IMR-90 (cell line): ENCODE measurements at places on chromosomes 6 and 20.

DNA sequence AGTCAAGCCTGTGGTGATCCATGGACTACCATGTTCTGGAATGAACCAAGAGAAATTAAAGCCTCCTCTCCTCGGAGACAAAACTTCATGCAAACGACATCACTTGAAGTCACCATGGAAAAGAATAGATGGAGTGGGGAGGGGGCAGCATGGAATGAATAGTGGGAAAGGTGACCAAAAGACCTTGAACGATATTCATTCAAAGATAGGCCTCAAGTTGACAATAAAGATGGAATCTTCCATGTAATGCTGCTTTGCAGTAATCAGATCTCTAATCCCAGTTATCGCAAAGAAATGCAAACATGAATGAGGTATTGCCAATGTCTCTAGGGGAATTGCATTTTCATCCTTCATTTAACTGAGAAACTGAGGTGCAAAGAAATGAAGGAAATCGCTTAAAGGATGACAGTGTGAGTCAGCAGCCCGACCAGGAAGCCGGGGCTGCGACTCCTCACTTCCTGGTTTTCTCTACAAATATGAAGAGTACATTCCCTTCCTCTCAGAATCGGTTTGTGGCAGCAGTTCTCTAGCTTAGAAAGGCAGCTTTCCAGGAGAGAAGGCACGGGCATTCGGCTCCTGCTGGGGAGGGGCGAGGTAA is 65.6 kb upstream of the RREB1 start:
- DNase-seq, result no peak

- DNase-seq, result no peak
Measured at GRCh38 chr6:123764722-123765121, 38.9 kb upstream of the NKAIN2 start.

GRCh38 chr6:166728884-166729530 is 102.0 kb upstream of the RPS6KA2 start:
- no peak for DNase-seq

DNA sequence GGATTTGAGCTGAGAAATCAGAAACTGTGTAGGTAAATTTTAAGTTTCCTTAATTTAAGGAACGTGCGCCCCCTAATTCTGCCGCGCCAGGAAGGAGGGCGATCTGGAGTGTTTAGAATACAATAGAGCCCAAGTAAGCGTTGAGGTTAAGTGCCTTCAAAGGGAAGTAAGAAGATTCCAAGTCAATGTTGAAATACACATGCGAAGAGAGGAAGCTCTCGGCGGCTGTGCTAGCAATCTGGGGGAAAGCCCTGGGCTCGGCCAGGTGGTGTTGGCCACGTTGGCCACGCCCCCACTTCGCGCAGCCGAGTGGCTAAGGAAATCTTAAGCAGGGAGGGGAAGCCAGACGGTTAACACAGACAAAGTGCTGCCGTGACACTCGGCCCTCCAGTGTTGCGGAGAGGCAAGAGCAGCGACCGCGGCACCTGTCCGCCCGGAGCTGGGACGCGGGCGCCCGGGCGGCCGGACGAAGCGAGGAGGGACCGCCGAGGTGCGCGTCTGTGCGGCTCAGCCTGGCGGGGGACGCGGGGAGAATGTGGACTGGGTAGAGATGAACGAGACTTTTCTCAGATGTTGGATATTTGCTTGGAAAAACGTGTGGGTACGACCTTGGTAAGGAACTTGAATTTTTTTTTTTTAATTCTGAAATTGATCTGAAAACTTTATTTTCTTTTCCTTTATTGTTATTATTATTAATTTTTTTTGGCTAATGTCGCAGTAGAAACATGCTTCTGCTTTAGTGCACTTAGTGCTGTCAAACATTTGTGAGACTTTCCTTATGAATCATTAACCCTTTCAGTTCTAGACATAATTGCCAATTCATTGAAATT is at the start of gene PRDM1:
PRDM1 (plus strand) TSS at position 353 of the 830 bp plus-strand sequence; CDS start at position 571, 218 bp downstream.
- DNase-seq, result peak; percentile 72

- DNase-seq, result peak; percentile 72
Measured at GRCh38 chr6:52610745-52611355, 34.0 kb upstream of the TRAM2 start.

GRCh38 chr6:77815531-77815930 is 162.7 kb downstream of the MEI4 start:
- no peak for DNase-seq

- DNase-seq, result peak; percentile 27
Measured at GRCh38 chr20:33947709-33948295, 45.9 kb upstream of the RALY start.

DNA sequence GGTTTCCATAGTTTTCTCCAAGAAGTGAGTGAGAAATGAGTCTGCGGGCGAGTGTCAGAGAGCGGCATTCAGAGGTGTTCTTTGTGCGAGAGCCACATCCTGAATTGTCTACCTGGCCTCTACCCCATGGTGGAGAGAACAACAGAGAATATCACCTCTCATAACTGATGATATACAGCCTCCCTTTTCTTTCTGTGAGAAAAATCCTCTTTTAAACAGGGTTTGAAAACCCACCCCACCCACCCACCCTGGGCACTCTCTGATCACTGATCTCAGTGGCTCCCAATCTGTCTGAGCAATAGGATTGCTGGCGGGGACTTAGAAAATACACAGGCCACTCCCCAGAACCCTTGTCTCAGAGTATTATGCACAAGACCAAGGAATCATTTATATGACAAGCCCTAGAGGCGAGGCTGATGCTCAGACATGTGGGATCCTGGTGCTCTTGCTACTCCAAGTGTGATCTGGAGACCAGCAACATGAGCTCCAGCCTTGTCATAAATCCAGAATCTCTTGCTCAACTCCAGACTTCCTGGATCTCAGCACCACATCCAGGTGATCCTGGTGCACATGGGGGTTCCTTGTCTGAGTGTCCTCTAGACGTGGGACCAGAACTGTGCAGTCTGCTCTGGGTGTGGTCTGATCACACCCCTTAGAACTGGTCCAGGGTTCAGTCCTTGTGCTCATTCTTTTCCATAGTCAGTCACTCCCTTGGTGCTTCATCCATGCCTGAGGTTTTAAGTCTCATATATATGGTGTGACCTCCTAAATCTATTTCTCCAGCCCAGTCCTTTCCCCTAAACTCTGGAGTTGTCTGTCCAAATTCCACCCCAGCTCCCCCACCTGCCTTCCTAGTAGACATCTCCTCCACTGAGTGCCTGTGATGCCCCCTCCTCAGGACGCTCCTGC is 5.3 kb downstream of the HLA-B start:
- no peak for DNase-seq

GRCh38 chr6:87297119-87297518 is 25.3 kb upstream of the SMIM8 start:
- DNase-seq, result peak; percentile 45

GRCh38 chr6:110180228-110181008 is at the start of gene CDC40:
TSS of gene CDC40 (plus strand) at chr6:110180427. CDS start at chr6:110180445, 18 bp downstream.
- DNase-seq, result no peak

DNA sequence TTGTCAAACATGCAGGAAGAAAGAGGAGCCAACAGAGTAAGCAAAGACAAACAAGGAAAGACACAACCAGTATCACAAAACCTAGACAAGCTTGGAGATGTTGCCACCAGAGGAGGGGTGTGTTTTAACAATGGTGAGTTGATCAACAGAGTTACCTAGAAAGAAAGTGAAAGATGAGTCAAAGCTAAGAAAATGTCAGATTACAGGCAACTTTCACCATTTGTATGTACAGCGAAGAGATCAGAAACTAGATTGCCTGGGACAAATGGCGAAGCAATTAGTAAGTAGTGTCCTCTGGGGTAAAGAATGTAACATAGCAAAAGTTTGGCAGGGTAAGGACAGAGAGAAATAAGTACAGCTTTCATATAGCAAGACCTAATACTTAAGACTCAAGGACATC is 51.6 kb upstream of the POU3F2 start:
- DNase-seq, result no peak

DNA sequence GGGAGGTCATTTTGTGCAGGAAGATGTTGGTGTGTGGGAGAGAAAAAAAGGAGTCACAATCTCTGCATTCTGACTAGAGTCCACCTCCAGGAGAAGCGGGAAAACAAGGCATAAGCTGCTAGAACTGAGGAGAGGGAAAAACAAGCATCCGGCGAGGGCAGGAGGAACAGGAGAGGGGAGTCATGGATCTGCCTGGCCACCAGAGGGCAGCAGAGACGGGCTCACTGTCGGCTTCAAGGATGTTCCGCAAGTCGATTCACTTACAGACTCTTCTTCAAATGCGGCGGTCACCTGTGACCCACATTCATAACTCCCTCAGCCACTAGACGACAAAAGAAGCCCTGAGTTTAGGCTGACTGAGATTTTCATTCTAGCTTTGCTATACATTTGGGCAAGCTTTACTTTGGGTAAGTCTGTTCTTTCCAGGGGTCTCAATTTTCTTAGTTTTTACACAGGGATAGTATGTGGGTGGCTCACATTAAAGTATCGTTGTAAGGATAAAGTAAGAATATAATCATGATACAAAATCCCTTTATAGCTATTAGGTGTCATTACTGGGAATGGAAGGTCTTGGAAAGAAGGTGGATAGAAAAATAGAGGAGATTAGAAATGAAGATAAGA is 6.6 kb upstream of the BTNL2 start:
- DNase-seq, result peak; percentile 69

GRCh38 chr20:36408219-36408618 is 102.1 kb downstream of the DLGAP4 start:
- peak; percentile 28 for DNase-seq

- no peak for DNase-seq
Measured at GRCh38 chr20:32518593-32519380, 66.3 kb downstream of the NOL4L start.

DNA sequence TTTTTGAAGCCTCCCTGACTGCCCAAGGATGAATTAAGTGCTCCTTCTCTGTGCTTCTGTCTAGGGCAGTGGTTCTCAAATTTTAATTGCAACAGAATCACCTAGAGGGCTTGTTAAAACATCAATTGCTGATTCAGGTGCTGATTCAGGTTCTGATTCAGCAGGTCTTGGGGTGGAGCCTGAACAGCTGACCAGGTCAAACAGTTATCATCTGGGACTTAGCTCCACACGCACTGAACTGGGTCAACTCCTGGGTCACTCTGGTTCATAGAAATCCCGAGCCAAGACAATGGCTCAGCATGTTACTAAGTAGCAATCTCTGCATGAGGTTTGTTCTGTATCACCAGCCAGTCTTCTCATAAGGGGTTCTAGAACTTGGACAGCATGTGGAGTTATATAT is 192.3 kb downstream of the GJA1 start:
- DNase-seq, result no peak

GRCh38 chr6:149433881-149434280 is 33.8 kb downstream of the SUMO4 start:
- no peak for DNase-seq

GRCh38 chr6:140320081-140321080 is 945.9 kb upstream of the CITED2 start:
- DNase-seq, result peak; percentile 8

DNA sequence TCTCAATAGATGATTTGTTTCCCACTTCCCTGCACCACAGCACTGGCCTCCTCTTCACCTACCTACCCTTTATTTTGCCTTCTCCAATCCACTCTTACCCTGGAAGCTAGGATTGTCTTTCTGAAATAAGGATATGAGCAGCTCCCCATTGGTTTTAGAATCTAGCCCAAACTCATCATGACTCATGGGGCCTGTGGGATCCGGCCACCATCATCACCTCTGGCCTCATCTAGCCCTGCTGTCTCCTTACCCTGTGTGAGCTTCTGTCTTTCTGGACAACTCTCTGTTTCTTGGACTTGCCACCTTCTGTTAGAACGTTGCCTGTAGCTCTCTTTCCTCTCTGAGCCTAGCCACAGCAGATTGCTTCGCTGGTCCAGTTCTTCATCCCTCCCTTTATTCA is 277.1 kb downstream of the PAX1 start:
- DNase-seq, result no peak

GRCh38 chr6:106618324-106618723 is 11.0 kb downstream of the RTN4IP1 start:
- DNase-seq, result no peak

- no peak for DNase-seq
Measured at GRCh38 chr6:48628316-48628715, 517.3 kb upstream of the PTCHD4 start.

DNA sequence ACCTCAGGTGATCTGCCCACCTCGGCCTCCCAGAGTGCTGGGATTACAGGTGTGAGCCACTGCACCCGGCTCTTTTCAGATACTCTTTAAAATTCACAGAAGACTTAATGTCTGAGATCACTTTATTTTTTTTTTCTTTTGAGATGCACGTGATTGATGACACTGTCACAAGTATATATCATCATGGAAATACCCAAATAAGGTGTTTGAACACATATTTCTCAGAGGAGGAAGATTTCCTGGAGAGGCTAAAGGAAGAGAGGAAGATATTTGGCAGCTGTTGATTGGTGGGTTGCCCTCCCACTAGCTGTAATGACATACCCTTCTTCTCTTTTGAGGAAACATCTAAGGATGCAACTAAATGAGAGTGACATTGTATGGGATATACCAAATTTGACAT is 225.9 kb upstream of the CITED2 start:
- DNase-seq, result no peak

DNA sequence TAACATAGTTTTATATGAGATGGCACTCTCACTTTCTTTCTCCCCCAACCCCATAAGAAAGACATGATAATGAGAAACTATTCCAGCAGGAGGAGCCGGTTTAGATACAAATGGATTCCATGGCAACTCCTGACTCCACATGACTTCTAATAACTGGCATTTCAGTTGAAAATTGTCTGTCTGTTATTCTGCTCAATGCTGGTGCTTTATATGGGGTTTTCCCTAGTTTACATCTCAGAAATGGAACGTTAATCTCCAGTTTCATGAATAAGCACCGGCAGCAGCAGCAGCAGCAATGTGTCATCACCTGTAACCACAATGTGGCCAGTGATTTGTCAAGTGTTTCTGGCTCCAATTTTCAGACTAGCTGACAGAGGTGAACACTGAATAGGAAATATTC is 8.0 kb upstream of the SIM1 start:
- DNase-seq, result peak; percentile 64

- DNase-seq, result no peak
Measured at GRCh38 chr20:58078741-58079522, 149.5 kb downstream of the ANKRD60 start.

GRCh38 chr6:26401389-26401986 is 587 bp upstream of the BTN3A1 start:
- DNase-seq, result no peak

- DNase-seq, result no peak
Measured at GRCh38 chr6:86913795-86914194, 23.5 kb upstream of the HTR1E start.
